ENCODE measurements at places on chromosomes 1 and 21. TPM values are rescaled to one million over a fixed set of nuclear protein-coding genes. Genes with fewer than 3 reads are reported as not detected.

Gene DCLRE1B
- 0.57 TPM for total RNA-seq

Gene NPR1
- 1.5 TPM for total RNA-seq

Gene PLPPR4
- total RNA-seq, result 0.43 TPM

Gene CR1L
- not detected for total RNA-seq

Gene LDLRAD1
- total RNA-seq, result not detected

Gene FAM131C
- 0.09 TPM for total RNA-seq

Gene LMO4
- total RNA-seq, result 51.6 TPM

Gene RGS13
- total RNA-seq, result 0.14 TPM

Gene KMO
- total RNA-seq, result not detected

Gene VTCN1
- not detected for total RNA-seq

Gene AUNIP
- total RNA-seq, result 0.28 TPM

Gene ANKRD45
- 0.14 TPM for total RNA-seq

Gene MKNK1
- total RNA-seq, result 15.1 TPM

Gene CATSPERE
- 1.0 TPM for total RNA-seq

Gene SERPINC1
- total RNA-seq, result not detected

Gene SYPL2
- 0.46 TPM for total RNA-seq

Gene GPR52
- 0.55 TPM for total RNA-seq

Gene FCRL1
- total RNA-seq, result not detected

Gene SPATA46
- not detected for total RNA-seq

Gene NR1I3
- total RNA-seq, result not detected

Gene KCNJ9
- total RNA-seq, result under 0.01 TPM

Gene SYTL1
- 0.18 TPM for total RNA-seq

Gene CD247
- 0.09 TPM for total RNA-seq

Gene ATP1A2
- total RNA-seq, result 0.65 TPM

Gene ECM1
- 7.8 TPM for total RNA-seq
